ENCODE measurements at places on chromosomes 6 and 20.
A peak's percentile ranks its signal among the peaks of the same experiment; 100 is the strongest.

- DNase-seq: no peak
Observed at GRCh38 chr20:3358676-3359340, 48.7 kb downstream of the DNAAF9 start.

- DNase-seq: no peak
Observed at GRCh38 chr20:20329564-20329963, 38.3 kb upstream of the INSM1 start.

GRCh38 chr6:129890701-129891100 lies 29.6 kb upstream of the TMEM244 start:
- no peak for DNase-seq

DNA sequence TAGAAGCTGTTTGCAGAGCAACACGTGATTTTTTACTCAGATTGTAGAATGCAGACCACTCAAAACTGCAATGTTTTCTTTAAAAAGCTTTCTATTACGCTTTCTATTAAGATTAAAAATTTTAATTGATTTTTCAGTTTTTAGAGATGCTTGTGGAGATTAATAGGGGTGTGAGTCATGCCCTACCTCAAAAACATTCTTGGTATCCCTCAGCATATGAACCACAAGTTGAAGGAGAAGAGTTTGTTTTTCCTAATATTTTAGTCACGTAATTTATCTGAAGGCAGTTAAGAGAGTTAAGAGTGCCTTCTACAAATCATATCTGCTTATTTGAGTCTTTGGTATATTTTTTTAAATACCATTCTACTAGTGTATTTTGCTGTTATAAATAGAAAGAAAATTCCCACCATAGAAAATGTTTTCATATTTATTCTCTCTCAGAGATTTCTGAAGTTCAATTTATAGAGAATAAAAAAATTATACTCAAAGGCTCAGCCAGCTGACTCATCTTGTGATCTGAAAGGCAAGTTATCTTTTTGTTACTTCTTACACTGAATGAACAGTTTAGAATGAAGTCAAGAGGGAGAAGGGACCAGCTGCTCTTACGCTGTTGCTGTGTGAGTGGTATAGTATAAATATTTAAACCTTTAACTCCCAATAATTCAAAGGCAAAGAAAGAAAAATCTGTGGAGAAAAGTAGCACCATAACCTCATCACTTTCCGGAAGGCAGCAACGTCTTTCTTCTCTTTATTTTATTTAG lies 7.6 kb downstream of the RIPOR2 start:
- no peak for DNase-seq

GRCh38 chr6:121697921-121698320 lies 262.5 kb downstream of the GJA1 start:
- DNase-seq: no peak

GRCh38 chr6:25042036-25042521 lies 106.3 kb upstream of the RIPOR2 start:
- no peak for DNase-seq

GRCh38 chr6:48061265-48061990 lies 49.6 kb downstream of the PTCHD4 start:
- no peak for DNase-seq

DNA sequence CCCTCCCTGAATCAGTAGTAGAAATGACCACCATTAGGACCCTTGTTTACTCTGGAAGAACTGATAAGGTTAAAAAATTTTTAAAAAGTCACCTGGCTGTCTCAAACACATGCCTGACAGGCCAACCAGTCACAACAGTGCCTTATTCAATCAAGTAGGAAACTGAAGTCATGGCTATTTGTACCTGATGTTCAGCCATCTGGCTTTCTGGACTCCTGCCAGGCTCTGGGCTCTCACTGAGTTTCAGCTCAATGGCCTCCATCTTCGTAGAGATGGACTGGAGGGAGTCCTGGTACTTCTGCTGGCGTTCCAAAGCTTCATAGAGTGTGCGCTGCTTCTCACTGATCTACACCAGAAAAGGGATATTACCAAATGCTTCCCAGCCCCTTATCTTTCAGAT lies 343.8 kb downstream of the SYNE1 start:
- no peak for DNase-seq

DNA sequence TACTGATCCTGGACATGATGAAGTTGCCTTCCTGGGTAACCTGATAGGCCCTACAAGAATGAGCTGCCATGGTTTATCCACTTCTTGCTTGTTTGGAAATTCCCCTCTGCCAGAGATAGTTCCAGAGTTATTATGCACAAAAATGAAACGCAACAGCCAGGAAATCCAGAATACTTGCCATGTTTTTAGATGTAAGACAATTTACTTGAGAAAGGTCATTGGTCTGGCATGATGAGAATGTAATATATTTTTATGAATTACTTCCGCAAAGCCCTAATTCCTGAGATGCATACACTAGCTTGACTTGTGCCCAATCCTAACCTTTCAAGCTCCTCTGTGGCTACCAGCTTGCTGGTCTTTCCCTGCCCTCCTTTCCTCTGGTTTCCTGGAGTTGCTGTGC lies 27.9 kb upstream of the NT5E start:
- no peak for DNase-seq

GRCh38 chr20:48406498-48406897 lies 421.3 kb downstream of the PREX1 start:
- DNase-seq: no peak

GRCh38 chr20:25220810-25221591 lies 25.5 kb downstream of the ENTPD6 start:
- DNase-seq: no peak

DNA sequence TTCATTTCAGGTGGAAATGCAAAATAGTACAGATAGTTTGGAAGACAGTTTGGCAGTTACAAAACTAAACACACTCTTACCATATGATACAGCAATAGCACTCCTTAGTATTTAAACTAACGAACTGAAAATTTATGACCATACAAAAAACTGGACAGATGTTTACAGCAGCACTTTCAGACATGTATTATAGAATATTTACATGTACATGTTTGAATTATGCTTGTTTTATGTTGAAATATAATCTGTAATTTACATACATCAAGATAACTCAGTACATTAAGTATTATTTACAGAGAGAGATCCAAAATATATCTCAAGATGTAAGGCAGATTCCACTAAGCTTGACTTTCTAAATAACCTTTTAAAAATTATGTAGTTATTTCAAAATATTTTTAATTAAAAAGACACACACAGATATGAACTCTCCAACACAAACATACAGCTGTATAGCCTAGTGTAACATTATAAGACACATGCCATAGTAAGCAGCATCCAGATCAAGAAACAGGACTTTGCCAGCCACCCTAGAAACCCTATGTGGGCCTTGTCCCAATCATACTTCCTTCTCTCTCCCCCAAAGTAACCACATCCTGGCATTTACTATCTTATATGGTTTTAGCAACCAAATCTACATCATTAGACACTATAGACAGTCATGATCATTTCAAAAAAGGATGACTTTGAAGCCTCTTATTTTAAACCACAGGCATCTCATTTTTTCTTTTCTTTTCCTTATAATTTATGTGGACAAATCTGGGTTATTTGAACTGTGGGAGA lies 82.2 kb downstream of the MAN1A1 start:
- DNase-seq: no peak

DNA sequence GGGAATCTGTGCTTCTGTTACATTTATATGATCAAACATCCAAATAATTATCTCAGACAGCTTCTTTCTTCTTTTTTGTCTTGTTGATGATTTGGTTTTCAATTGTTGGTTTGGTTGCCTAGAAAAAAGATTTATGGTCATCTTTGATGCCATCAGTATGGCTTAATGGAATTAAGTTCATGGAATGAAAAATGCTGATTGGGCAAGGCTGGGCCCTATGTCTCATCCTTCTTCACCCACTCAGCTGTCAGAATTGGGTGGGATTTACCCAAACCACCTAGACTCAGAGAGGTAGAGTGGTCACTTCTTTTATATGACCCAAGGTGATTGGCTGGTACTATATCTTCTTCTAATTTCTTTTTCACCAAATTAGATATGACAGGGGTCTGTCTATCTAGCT lies 258.3 kb downstream of the DOK5 start:
- no peak for DNase-seq

DNA sequence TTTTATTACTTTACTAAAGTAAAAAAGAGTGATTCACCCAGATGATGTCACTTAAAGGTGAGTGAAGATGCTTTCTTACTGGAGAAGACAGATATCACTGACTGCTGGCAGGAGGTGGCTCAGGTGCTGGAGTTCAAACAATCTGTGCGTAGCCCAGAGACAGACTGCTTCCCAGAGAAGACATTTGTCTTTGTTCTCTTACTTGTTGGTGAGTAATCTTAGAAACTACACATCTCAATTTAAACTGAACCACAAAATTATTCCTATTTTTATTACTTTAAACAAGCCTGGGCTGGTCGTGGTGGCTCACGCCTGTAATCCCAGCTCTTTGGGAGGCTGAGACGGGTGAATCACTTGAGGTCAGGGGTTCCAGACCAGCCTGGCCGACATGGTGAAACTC lies 92.2 kb downstream of the CEP162 start:
- no peak for DNase-seq

DNA sequence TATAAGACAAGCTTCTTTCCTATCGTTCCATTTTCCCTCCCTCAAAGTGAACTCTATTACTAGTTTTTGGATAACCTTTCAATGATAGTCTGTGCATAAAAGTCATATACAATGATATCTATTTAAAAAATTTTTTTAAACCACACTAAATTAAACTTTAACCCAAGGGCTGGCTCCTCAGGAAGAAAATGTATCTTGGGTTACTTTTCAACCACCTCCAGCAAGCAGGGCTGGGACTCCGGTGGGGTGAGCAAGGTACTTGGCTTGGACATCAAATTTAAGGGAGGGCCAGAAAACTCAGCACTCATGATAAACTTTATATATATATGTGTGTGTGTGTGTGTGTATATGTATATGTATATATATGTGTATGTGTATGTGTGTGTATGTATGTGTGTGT lies 13.9 kb upstream of the PPP1R3G start:
- DNase-seq: no peak

GRCh38 chr20:36574366-36575135 lies 1.2 kb downstream of the TGIF2 start:
- peak; percentile 52 for DNase-seq

GRCh38 chr6:1786455-1787453 lies 177.0 kb downstream of the FOXC1 start:
- DNase-seq: no peak

DNA sequence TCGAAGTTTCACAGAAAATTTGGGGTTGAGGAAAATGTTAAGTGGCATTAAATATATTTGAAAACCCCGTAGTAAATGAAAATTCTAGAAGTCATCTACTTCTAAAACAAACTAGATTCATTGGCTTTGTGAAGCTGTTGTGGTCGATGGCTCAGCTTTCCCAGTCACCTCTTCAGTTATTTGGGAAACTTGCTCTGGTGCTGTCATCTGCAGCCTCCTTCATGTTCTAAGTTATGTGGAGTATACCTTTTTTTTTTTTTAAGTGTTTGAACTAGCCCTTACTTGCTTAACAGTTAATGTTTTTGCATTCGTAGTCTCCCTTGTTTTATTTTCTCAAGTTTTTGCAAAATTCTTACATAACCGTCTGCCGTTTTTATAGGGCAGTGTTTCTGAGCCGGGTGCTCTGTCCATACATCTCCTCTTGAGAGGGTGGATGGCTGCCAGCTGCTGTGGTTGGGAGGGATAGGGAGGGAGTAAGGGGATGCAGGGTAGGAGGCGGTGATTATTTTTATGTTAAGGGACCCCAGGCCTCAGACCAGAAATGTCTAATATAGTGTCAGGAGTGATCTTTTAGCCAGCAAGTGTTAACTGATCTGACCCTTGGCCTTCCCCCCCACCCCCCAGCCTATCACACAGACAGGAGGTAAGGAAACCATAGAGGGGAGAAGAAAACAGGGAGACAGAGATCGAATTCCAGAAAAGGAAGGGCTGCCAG lies 7.1 kb downstream of the RREB1 start:
- no peak for DNase-seq

DNA sequence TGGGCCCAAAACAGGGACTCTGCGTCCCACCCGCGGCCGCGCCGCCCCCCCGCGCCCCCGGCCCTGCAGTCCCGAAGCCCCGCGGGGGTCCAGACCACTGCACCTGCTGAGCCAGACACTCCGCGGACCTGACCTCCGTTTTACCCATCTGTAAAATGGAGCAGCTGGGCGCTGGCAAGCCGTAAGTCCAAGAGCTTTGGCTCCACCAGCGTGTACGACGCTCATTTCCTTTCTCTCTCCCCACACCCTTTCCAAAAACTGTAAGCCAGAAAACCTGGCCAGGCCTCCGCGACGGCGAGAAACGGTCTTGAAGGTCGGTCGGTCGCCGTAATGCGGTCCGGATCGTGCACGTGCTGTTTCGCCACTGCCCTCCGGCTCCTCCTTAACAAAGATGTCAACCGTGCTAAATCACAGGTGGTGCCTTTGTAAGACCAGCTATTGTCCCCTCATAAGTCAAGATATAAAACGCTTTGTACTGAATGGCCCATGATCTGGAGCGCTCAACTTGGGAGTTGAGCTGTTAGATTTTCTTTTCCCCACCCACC lies 7.8 kb upstream of the NR2E1 start:
- no peak for DNase-seq

DNA sequence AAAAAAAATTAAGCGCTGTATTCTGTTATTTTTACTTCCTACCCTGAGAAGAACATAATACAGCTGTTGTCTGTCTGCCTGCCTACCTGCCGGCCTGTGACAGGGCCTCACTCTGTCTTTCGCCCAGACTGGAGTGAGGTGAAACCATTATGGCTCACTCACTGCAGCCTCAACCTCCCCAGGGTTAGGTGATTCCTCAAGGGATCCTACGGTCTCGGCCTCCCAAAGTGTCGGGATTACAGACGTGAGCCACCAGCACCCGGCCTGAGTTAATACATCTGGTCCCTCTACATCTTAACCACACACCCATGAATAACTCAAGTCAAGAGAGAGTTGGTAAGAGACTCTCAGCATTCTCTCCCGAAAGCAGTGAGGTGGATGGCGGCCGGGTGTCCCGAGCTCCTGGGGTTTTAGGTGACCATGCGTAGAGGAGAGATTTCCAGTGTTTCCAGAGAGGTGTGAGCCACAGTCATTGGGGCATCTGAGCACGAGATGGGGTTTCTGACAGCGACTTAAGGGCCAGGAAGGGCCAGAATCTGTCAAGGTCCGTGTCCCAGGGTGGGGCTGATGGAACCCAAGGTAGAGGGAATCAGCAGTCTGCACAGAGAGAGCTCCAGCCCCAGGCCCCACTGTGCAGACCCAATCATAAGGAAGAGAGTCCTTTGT lies 1954.4 kb upstream of the DEFB115 start:
- no peak for DNase-seq

- DNase-seq: no peak
Observed at GRCh38 chr6:82348130-82348529, 15.5 kb upstream of the TPBG start.

DNA sequence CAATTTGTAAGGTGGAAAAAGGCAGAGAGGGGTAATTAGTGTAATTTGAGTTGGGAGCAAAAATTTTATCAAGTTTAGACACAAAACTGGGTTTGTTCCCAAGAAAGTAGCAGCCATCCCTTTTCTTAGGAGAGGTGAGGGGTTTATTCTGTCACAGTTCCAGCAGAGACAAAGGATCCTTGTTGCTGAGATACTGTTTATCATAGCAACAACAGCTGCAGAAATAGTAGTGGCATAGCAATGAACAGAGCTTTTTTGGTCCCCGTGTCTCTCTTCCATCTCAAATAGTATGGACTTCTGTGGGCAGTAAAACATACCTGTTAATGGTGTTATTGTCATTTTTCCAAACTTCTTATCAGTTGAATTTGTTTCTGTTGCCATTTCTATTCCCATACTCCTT lies 23.9 kb downstream of the ZKSCAN8 start:
- no peak for DNase-seq

- DNase-seq: no peak
Observed at GRCh38 chr20:58224097-58224496, 4.4 kb downstream of the ANKRD60 start.
